ENCODE measurements at places on chromosomes 5 and 9.
A peak's percentile ranks its signal among the peaks of the same experiment; 100 is the strongest.

DNA sequence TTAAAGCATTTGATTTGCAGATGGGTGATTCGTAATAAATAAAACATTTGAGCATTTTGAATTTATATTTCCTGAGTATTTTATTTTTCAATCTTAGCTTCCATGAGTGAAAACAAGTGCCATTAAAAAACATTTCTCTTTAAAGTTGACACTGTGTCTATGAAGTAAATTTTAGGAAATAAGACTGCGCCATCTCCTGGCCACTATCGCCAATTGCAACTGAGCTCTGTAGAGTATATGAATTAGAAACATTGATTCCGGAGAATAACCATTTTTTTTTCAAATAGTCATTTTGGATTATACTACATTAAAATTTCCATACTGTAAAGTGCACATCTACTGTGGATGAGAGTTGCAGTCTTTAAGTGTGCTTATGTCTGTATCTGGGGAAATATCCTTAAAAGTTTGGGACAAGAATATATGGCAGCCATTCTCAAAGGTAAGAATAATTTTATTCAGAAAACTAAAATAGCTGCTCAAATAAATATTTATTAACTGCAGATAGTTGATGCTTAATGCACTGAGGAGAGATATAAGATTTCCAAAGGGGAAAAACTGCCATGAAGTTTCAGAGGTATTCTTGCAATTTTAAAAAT, 5.9 kb downstream of the DMRTA1 start:
- peak; percentile 50 for DNase-seq

DNA sequence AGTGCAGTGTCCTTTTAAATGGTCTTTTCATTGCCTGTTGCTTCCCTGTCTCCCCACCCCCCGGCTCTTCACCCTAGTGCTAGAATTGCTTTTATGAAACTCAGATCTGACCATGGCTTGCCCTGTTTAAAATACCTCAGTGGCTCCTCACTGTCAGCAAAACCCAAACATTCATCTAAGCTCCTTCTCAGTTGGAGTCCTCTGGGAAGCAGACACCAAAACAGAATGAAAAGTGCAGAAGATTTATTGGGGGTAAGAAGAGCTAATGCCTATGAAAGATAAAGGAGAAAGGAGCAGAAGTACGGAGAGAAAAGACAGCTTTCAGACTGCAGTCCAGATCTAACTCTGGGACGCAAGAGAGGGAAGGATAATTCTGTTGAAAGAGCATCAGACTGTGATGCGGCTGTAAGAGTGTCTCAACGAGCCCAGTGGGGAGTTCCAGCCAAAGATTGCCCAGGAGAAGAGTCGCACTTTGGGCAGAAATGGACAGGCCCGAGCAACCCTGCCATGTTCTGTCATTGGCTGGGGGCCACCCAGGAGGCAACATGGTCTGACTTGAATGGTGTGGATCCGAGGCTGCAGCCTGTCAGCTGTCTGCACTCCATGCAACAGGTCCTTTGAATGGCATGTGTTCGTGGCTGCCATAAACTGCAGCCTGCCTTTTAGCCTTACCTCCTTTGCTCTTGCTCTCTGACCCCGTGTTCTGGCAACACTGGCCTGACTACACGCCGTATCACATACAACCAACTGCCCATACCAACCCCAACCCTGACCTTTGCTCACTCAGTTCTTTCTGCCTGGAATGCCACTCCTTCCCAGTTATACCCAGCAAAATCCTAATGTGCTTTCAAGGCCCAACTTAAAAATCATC, 55.9 kb downstream of the IRF1 start:
- DNase-seq: no peak

GRCh38 chr9:127813686-127814226, 11.1 kb downstream of the FPGS start:
- DNase-seq: no peak

DNA sequence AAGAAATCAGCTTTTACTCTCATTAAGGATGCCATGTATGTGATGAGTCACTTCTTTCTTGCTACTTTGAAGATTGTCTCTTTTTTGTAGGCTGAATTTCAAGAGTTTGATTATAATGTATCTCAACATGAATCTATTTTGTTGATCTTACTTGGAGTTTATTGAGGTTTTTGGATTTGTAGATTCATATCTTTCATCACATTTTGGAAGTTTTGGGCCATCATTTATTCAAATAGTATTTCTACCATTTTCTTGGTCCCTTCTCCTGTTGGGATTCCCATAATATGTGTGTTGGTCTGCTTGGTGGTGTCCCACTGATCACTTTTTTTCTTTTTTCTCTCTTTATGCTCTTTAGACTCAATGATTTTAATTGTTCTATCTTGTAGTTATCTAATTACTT, 116.3 kb downstream of the CNTLN start:
- no peak for DNase-seq

DNA sequence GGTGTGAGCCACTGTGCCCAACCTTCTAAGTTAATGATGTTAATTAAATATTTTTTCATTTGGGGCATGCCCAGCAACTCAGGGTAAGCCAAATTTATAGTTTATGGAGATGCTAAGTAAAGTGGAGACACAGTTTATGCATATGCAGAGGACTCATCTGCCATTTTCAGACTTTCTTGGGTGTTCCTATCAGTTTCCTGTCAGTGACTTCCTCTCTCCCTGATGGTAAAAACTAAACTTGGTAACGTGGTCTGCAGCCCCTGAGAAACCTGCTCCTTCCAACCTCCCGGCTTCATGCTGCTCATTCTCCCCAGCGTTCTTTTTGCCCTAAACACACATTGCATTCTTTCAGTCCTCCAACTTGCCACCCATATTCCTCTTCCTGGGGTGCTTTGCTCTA, 48.4 kb upstream of the TUT7 start:
- DNase-seq: no peak

DNA sequence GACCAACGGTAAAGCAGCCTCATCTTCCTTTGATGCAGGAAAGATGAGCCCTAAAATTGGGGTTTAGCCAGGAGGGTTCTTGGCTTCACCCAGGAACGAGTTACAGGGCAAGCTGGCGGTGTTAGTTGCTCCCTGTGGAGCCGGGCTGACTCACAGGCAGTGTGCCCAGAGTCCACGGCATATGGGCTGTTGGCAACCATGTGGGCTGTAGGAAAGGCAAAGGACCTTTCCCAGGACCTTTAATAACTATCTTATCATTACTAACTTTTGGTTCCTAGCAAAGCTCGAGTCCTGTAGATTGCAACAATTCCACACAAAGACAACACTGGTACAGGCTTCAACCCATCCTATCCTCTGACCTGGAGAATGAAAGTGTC, 29.8 kb upstream of the CLPTM1L start:
- no peak for DNase-seq

Measured in CD4-positive, alpha-beta T cell treated with Interleukin-15 for 4 hours (primary cell).